ENCODE measurements at places on chromosomes 7 and 10. TPM values are rescaled to one million over a fixed set of nuclear protein-coding genes. Genes with fewer than 3 reads are reported as not detected.

- no peak for DNase-seq
Measured at GRCh38 chr10:81848514-81848913, 26.5 kb upstream of the NRG3 start.

WASHC2A gene
- total RNA-seq: 28.4 TPM

H2BK1 gene
- total RNA-seq: not detected

DNA sequence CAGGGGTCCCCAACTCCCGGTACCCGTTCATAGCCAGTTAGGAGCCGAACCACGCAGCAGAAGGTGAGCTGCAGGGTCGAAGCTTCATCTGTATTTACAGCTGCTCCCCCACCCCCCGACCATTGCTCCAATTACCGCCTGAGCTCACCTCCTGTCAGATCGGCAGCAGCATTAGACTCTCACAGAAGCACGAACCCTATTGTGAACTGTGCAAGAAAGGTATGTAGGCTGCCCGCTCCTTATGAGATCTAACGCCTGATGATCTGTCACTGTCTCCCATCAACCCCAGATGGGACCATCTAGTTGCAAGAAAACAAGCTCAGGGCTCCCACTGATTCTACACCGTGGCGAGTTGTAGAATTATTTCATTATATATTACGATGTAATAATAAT lies 14.6 kb upstream of the AZGP1 start:
- DNase-seq: no peak

PTPRE gene
- 51.1 TPM for total RNA-seq

- DNase-seq: no peak
Measured at GRCh38 chr7:158815083-158815799, 14.1 kb downstream of the ESYT2 start.

MIOS gene
- total RNA-seq: 24.9 TPM

GRCh38 chr10:119652361-119652730 lies 1.2 kb downstream of the BAG3 start:
- DNase-seq: no peak

NDUFB8 gene
- total RNA-seq: 351 TPM

CCDC7 gene
- total RNA-seq: 32.5 TPM

GRCh38 chr10:44132361-44133289 lies 252.3 kb downstream of the CXCL12 start:
- DNase-seq: no peak

DNA sequence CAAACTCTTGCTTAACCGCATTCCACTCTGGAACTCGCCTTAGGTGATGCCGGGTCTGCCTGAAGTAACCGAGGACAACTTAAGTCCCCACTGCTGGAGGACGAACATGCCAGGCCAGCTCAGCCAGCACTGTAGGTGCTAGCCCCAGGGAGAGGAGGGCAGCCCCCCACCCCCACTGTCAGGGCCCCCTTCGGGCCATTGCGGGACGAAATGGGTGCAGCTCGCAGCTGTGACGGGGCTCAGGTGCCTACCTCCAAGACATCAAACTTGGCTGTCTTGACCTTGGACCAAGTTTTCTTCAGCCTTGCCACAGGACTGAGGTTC lies 60.4 kb downstream of the CSGALNACT2 start:
- peak; percentile 62 for DNase-seq

PLXDC2 gene
- 22.6 TPM for total RNA-seq

ERVW-1 gene
- total RNA-seq: not detected

DNA sequence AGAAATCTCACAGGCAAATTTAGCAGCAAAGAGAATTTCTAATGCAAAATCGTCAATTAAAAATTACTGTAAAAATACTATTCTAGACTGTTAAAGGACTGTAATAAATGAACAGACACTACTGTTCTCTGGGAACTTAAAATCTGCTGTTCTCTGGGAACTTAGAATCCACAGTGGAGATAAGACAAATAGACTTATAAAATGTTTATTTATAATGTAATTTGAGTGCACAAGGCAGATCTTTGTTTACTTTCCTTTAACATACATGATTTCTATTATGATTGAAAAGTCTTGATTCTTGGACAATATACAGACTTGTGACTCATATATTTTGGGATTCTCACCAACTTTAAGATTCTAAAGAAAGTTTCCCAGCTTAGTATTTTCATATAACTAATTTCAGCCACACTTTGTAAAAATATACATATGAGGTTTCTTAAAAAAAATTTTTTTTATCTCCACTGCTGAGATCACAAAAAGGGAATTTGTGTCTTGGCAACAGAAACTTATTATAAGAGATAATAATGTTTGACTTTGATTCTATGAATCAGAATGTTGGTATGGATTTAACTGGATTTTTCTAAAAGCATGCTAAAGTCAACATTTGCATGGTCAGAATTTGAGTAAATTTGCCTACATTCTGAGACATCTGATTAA lies 166.3 kb upstream of the RHOBTB1 start:
- no peak for DNase-seq

GRCh38 chr7:94217766-94218165 lies 176.9 kb upstream of the COL1A2 start:
- no peak for DNase-seq

DNA sequence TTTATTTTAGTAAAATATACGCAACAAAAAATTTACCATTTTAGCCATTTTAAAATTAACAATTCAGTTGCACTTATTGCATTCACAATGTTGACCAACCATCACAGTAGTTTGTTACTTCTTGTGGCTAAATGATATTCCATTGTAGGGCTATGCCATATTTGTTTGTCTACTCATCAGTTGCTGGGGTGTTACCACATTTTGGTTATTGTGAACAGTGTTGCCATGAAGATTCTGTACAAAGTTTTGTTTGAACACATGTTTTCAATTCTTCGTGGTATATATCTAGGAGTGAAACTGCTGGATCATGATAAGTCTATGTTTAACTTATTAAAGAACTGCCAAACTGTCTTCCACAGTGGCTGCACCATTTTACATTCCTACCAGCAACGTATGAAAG lies 46.3 kb upstream of the ZNF365 start:
- no peak for DNase-seq

GRCh38 chr7:106068986-106069385 lies 43.1 kb downstream of the SYPL1 start:
- DNase-seq: no peak

DNA sequence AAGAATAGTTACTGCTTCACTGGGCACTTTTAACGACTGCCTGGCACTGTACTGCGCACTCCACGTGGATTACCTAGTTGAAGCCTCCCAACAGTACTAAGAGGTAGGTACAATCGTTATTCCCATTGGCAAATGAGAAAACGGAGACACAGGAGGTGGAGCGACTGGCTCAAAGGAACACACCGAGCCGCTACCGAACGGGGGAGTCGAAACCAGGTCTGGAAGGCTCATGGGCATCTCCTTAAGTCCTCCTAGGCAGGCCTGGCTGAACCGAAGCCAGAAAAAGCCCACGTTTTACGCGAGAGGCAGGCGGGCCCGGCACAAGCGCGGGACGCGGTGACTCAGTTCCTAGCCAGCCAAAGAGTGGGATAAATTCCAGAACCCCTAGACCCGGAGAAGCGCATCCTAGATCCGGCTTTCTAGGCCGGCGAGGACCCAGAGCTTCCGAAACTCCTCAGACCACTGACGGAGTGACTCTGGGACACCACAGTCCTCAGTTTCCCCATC lies 472 bp downstream of the PDAP1 start:
- no peak for DNase-seq

KIF5B gene
- total RNA-seq: 181 TPM

DNA sequence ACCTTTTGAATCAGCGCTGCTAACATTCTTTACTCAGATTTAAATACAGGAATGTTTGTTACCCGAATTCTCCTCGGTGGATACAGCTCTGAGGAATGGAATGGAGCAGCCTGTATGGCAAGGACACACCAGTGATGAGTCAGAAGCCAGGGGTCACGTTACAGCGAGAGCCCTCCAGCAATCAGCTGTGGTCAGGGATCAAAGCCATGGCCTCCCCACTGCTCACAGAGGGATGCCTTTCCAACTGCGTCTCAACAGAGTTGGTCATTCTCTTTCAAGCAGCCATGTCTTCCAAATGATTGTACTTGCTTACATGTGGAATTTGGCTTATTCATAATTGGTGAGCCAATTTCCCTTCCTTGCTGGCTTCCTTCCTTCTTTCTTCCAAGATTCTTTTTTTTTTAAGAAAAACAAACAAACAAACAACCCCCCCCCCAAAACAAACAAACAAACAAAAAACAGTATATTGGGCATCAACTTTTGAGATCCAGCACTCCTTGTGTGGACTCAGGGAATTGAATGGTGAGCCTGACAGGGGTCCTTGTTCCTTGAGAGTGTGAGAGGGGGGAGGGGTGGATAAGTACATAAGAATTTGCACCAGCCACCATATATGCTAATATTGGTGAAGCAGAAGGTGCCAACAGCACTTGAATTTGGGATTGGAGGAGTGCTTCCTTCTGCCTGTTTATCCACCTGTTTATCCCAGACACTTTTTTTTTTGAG lies 100.2 kb downstream of the ATXN7L1 start:
- DNase-seq: no peak

DNA sequence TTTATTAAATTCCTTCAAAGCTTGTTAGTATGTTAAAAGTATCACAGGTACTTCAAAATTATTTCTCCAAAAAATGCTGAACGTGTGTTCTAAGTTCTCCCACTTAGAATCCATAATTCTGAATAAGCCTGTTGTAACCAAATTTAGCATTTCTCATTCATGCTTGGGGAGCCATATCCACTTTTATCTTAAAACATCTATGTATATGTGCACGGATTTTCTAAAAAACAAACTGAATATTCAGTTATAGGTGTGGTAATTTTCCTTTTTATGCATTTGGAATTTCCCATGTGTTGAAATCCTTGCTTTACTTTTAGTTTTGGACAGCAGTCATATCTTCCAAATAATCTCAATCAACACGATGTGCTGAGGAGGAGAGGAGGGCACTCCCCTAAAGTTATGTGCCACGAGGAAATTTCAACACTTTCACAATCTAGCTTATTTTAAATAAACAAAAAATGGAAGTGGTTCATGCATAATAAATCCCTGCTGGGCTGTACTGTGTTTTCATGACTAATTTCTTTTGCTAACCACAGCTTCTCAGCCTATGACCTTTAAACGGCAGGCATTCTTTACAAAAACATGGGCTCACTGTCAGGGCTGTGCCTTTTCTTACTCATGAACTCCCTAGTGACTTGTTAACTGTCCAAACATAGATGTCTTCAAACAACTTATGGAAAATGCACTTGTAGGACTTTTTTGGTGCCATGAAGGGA lies 380.3 kb upstream of the SEMA3C start:
- no peak for DNase-seq

DNA sequence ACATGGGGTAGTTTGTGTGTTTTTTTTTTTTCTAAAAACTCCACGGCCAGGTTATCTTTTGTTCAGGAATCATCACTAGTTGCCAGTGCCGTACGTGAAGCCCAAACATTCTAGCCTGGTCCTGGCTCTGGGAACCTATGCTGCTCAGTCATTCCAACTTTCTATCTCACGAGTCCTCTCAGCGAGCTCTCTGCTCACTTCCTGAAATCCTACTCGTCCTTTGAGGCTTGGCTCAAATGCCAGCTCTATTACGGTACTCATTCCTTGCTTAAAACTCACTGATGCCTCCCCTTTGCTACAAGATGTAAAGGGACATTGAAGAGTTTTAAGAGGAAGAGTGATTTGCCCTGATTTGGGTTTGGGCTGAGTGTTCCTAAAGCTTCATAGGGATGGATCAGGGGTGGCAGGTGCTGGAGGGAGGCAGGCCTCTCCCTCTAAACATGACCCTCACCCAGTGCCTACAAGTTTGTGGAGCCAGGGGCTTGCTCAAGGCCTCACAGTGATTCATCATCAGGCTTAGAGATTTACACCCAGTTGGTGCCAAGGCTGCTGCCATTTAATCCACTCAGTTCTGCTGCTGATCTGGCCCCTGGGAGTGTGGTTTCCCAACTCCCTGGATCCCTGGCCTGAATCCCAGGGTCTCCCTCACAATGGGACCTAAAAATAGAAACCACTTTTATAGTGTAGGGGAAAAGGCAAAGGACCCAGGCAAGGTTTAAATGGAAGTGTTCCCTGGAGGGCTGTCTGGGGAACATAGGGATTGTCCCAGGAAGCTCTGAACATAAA lies 46.1 kb upstream of the R3HCC1L start:
- DNase-seq: no peak

DNA sequence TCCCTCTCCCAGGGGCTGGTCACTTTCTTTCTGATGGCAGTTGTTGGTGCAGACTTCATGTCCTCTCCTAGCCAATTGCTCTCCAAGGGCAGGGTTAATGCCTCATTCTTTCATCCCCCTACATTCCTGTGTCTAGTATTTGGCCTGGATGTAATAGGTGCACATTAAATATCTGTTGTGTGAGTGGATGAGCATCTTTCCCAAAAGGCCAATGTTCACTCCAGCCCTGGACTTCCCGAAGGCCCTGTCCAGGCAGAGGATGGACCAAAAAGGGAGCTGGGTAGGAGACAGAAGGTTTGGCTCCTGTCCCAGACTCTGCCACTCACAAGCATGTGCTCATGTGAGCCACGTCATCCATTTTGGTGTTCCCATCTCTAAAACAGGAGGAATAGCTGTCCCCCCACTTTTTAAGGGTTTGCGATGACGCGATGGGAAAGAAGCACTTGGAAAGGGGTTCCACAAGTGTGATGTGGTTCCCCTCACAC lies 47.5 kb downstream of the RGS10 start:
- no peak for DNase-seq

POP7 gene
- 25.1 TPM for total RNA-seq

GRCh38 chr7:48389977-48390376 lies 218.7 kb downstream of the ABCA13 start:
- no peak for DNase-seq

DNAH11 gene
- total RNA-seq: 0.51 TPM

GRCh38 chr10:71694567-71694968 lies 25.0 kb downstream of the C10orf105 start:
- peak; percentile 89 for DNase-seq

LGI1 gene
- total RNA-seq: not detected

TAS2R4 gene
- 0.54 TPM for total RNA-seq

PRKAR1B gene
- total RNA-seq: 13.5 TPM

DNA sequence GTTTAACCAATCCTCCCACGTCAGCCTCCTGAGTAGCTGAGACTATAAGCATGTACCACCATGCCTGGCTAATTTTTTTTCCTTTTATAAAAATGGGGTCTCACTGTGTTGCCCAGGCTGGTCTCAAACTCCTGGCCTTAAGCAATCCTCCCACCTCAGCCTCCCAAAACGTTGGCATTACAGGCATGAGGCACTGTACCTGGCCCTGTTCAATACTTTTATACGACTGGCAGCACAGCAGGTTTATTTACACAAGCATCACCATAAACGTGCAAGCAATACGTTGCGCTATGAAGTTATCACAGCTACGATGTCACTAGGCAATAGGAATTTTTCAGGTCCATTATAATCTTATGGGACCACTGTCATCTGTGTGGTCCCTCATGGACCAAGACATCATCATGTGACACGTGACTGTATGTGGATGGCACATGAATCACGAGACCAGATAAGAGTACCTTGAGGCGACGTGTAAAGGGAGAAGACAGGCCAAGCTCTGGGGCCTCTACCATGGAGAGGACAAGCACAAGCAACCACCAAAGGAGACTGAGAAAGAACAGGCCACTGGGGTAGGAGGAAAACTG lies 34.5 kb upstream of the SLC18A3 start:
- no peak for DNase-seq

ASB10 gene
- total RNA-seq: 17.3 TPM

DNA sequence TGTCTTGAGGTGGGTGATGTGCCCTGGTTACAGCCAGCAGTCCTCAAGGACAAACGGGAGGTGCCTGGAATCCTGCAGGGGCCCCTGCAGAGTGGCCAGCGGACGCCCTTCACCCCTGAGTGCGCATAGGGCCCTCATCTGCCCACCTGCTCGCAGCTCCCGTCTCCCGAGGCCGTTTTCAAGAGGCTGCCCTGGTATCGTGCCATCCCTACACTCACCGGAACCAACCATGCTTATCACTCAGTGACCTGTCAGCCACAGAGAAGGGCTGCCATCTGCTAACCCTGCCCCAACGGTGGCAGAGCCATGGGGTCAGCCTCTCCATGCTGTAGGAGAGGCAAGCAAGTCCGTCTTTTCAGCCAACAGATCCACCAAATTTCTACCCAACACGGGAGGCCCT lies 122.0 kb downstream of the FAM53B start:
- DNase-seq: no peak
